Metanephros (tissue), 2 donors: ENCODE measurements at places on chromosomes 3 and 15. TPM values are rescaled to one million over a fixed set of nuclear protein-coding genes. Genes with fewer than 3 reads are reported as not detected.

The KBTBD13 gene
- total RNA-seq: 1.2 TPM

The PROS1 gene
- total RNA-seq: 27.5 TPM

The SENP8 gene
- total RNA-seq: 3.4 TPM

The TMEM41A gene
- total RNA-seq: 23.1 TPM

The ZNF710 gene
- total RNA-seq: 14.9 TPM

The IMPG2 gene
- 0.70 TPM for total RNA-seq

The ROPN1 gene
- total RNA-seq: not detected

The AHSG gene
- 1.3 TPM for total RNA-seq

The TJP1 gene
- 141 TPM for total RNA-seq

The ERICH6 gene
- total RNA-seq: not detected

The LTK gene
- 1.7 TPM for total RNA-seq

The SUCNR1 gene
- 7.9 TPM for total RNA-seq

The CCR4 gene
- total RNA-seq: 0.29 TPM

The NANOGP8 gene
- total RNA-seq: 1.7 TPM

The DAPK2 gene
- 18.9 TPM for total RNA-seq

The ANXA2 gene
- 357 TPM for total RNA-seq
